ENCODE measurements at places on chromosomes 13 and 19. TPM values are rescaled to one million over a fixed set of nuclear protein-coding genes. Genes with fewer than 3 reads are reported as not detected.

Gene GGN
- 0.26 TPM for total RNA-seq

Gene CEACAM7
- total RNA-seq, result 0.17 TPM

Gene HIPK4
- 0.18 TPM for total RNA-seq

Gene PIK3R2
- total RNA-seq, result 10.8 TPM

Gene CACNG7
- 8.6 TPM for total RNA-seq

Gene PAF1
- total RNA-seq, result 71.6 TPM

Gene CDX2
- total RNA-seq, result 1.2 TPM

Gene SIGLEC11
- total RNA-seq, result 0.10 TPM

Gene UBE2S
- 443 TPM for total RNA-seq

Gene PRTN3
- 0.62 TPM for total RNA-seq

Gene PRR22
- total RNA-seq, result 2.9 TPM

Gene CRTC1
- total RNA-seq, result 4.0 TPM

Gene KLF2
- total RNA-seq, result 16.9 TPM

Gene ZIC5
- total RNA-seq, result 2.5 TPM

Gene ADAT3
- 4.9 TPM for total RNA-seq

Gene LILRB3
- total RNA-seq, result 0.43 TPM

Gene ZNF730
- total RNA-seq, result not detected

Gene HCST
- total RNA-seq, result 0.28 TPM

Gene PTGIR
- total RNA-seq, result not detected

Gene ELSPBP1
- not detected for total RNA-seq

Gene RFPL4A
- total RNA-seq, result 0.53 TPM

Gene SPACA4
- total RNA-seq, result 0.31 TPM

Gene CYP4F2
- total RNA-seq, result 0.14 TPM

Gene GAPDHS
- total RNA-seq, result 0.16 TPM

Gene KISS1R
- total RNA-seq, result 0.28 TPM

Gene DLL3
- total RNA-seq, result 10.1 TPM

Gene C19orf67
- not detected for total RNA-seq

Gene FBXO27
- total RNA-seq, result 2.8 TPM

Gene ADAMTS10
- 15.2 TPM for total RNA-seq

Gene C19orf73
- 1.6 TPM for total RNA-seq

Gene SUCLA2
- total RNA-seq, result 29.2 TPM
